ENCODE measurements at places on chromosomes 4 and X. TPM values are rescaled to one million over a fixed set of nuclear protein-coding genes. Genes with fewer than 3 reads are reported as not detected.

GPR50 gene
- not detected for total RNA-seq

GRCh38 chrX:9611436-9612145 lies 146.7 kb downstream of the TBL1X start:
- DNase-seq = no peak

DNA sequence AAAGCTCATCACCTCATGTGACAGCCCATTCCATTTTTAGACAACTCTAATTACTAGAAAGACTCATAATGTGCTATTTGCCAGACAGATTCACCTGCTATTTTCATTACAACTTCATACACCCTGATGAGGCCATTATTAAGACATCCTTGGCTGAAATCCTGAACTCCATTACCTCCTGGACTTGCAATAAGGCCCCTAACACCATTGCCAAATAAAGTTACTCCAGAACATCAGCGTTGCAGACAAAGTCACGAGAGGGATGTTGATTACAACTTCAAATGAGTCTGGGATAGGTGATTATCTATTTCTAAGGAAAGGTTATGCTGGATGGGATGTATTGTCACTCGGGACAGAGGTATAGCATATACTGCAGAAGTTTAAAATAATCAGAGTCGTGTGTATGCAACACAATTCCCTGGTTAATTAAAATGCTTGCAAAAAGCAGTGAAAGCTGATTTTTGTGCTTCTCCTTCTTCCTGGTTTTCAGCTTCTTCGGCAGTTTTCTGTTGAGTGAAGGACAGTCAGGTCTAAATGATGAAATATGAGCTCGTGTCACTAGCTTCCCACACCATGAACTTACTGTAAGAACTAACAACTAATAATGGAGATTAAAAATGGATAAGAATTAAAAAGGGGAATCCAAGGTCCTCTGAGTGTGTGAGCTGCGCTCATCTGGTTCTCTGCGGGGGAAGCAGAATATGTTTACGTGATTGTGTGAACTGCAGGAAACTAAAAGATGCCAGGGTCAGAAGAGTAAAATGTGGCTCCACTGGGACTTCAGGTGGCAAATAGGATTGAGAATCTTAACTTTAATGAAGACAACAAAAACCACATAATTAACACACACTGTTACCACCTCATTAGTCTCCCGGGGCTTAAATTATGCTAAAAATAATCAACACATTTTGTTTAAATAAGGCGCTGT lies 17.6 kb upstream of the SOD3 start:
- DNase-seq = no peak

ADH6 gene
- not detected for total RNA-seq

DNA sequence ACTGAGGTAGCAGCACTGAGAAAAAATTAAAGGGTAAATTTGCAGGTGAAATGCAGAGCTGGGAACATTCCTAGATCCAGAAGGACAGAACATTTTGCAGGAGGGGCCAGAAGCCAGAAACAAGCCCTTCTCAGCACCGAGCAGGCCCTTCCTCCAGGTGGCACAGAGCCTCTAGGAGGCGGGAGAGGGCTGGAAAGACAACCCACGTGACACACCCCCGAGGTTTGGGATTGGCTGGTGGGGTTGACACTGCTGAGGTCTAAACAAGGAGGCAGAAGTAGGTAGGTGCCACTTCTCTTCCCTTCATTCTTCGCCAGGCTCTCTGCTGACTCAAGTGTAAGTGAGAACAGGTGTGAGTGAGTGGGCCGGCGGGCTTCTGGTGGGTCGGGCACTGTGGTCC lies at the start of gene PAGE4:
Gene PAGE4 (plus strand): TSS at position 288 of the 400 bp plus-strand sequence. CDS start 1,126 bp downstream, outside the sequence.
- no peak for DNase-seq
